ACHN (cell line): ENCODE measurements at places on chromosomes 12 and 14.

DNA sequence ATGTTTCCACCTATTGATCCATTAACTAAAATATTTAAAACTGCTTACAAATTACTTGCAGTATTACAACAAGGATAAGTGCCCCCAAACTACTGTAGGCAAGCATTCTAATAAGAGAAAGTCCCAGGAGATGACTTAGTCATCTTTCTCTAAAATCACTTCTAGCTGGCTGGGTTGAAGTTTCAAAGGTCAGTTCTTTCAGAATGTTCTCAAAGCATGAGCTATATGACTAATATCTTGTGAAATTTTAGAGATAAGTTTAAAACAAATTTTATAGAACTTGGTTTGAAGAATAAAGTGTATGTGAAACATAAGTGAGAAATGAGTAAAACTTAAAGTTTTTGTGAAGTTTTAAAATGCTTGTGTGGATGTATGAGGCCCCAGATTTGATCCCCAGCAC lies 24.3 kb upstream of the OR6J1 start:
- DNase-seq = no peak

- DNase-seq = no peak
Observed at GRCh38 chr14:59101476-59101875, 87.0 kb upstream of the DAAM1 start.

DNA sequence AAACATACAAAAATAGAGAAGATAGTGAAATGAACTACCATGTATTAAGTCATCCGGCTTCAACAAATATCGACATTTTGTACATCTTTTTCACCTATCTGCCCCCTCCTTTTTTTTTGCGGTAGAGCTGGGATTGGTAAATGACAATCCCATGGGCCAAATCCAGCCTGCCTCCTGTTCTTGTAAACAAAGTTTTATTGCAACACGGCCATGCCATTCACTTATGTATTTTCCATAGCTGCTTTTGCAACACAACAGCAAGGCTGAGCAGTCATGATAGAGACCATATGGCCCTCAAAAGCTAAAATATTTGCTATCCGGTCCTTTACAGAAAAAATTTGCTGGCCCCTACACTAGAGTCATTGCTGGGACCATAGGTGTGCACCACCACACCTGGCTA lies 58.1 kb upstream of the PLEKHG3 start:
- DNase-seq = no peak

- peak; percentile 62 for DNase-seq
Observed at GRCh38 chr14:88559852-88560251, 3.0 kb upstream of the ZC3H14 start.

GRCh38 chr12:46351886-46352650 lies 20.5 kb downstream of the SLC38A2 start:
- no peak for DNase-seq

DNA sequence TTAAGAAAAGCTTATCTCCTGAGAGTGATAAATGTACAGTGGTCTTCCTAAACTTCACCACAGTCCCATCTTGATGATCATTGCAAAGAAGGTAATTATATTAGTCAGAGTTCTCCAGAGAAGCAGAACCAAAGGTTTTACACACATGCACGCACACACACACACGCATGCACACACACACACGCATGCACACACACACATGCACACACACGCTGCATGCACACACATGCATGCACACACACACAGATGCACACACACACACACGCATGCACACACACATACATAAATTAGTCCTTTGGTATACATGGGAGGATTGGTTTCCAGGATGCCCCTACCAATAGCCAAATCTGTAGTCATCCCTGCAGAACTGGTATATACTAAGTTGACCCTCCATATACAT lies 580 bp downstream of the OR4E2 start:
- DNase-seq = no peak

- no peak for DNase-seq
Observed at GRCh38 chr14:32080001-32080510, 3.0 kb downstream of the ARHGAP5 start.

DNA sequence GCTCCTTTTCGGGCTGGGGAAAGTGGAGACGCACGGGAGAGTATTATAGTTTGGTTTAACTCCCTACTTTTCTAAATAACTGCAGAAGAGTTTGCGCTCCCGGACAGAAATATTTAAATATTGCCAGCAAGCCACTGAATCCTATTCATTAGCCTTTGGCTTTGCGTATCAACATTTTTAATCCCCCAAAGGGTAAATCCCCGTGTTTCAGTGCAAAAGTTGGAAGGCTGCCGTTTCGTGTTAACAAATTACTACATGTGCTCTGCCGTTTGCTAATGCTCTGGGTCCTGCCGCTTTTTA lies 372 bp upstream of the DPF3 start:
- no peak for DNase-seq

DNA sequence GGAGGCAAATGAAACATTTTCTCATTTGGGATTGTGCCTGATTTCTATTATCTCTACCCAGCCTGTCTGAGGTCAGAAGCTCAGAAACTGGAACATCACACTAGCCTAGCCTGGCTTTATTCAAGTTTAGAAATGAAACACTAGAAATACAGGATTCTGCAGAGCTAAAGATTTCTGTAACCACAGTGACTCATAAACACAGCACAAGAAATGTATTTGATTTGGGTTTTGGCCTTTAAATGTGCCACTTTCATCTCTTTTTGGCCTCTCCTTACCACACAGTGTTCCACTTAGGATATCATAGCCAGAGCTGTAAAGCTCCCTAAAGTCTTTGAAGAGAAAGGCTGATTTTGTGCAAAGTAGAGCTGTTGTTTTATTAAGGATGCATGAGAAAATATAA lies 307.5 kb downstream of the EMP1 start:
- no peak for DNase-seq

- DNase-seq = no peak
Observed at GRCh38 chr14:76922584-76922983, 96.4 kb downstream of the LRRC74A start.

DNA sequence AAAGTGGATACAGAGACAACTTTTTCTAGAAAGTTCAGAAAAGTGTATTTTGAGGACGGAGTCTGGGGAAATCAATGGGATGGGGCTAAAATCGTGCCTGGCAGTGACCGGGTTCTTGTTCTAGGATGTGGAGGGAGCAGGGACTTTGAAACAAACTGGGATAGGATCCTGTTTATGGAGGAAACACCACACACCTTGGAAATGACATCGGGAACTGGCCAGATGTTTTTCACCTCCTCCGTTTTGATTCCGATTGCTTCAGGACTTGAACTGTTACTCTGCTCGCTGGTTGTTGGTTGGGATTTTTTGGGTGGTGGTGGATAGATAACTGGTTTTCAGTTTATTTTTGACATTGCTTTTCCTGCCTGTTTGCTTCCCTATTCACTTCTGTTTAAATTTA lies 506 bp downstream of the EMP1 start:
- DNase-seq = no peak

GRCh38 chr14:33510991-33511390 lies 439.9 kb downstream of the EGLN3 start:
- no peak for DNase-seq

- DNase-seq = no peak
Observed at GRCh38 chr14:105116451-105117256, 51.4 kb upstream of the GPR132 start.

GRCh38 chr12:19960527-19960926 lies 407.8 kb upstream of the PDE3A start:
- no peak for DNase-seq

GRCh38 chr12:62128175-62128975 lies 131.8 kb upstream of the USP15 start:
- no peak for DNase-seq

- peak; percentile 9 for DNase-seq
Observed at GRCh38 chr14:72962829-72963312, 36.6 kb downstream of the DCAF4 start.

GRCh38 chr12:106392759-106393158 lies 35.2 kb downstream of the POLR3B start:
- no peak for DNase-seq

- no peak for DNase-seq
Observed at GRCh38 chr12:115697340-115697739, 580.2 kb downstream of the MED13L start.

GRCh38 chr12:1662761-1663439 lies 28.0 kb upstream of the ADIPOR2 start:
- DNase-seq = no peak

DNA sequence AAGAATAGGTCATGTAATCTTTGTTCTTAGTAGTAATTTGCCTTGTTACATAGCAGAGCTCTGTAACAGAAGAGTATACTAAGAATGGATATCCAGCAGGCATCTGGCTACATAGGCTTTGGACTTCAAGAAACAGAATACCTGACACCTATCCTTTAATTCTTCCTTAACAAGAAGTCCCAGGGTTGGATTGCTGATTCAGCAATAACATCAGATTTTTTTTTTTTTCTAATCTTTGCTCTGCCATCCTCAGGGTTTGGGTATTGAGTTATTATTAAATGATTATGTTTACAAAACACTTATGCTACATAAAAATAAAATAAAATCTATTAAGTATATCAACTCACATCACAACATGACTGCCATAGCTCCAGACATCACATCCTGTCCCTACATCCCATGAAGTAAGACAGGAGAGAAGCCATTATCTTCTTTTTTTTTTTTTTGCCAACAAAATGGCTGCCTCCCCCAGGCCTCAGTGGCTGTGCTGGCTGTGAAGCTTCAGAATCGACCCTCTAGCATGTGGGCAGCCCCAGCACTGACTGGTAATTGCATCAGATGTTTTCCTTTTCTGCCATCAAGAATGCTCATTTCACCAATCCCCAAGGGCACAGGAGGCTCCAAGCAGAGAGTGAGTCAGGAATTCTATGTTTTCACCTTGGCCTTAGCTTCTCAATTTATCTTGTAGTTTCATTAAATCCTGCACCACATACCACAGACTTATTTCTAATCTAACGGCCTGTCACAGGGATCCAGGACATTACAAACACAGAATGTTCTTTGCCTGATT lies 186.2 kb downstream of the DICER1 start:
- no peak for DNase-seq

DNA sequence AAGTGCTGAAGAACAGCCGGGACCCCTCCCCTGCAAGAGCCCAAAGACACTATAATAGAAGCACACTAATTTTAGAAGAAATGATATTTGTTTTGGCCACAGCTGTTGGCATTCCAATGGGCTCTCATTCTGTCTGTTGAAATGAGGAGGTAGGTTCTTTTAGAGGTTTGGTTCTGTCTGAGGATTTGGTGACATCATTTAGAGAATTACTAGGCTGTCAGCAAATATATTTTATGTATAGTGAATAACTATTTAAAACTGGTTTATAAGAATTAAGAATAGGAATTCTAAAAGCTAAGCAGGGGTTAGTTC lies 200.7 kb upstream of the SLC38A2 start:
- DNase-seq = no peak

GRCh38 chr12:54059668-54060067 lies 6.0 kb downstream of the HOXC4 start:
- DNase-seq = no peak

GRCh38 chr12:38391007-38391406 lies 74.4 kb downstream of the ALG10B start:
- DNase-seq = no peak
